Activated CD8-positive, alpha-beta memory T cell treated with anti-CD3 and anti-CD28 coated beads, Interleukin-2, amount 50 U/mL, for 4 hours (primary cell): ENCODE measurements at places on chromosomes 2 and 18.

DNA sequence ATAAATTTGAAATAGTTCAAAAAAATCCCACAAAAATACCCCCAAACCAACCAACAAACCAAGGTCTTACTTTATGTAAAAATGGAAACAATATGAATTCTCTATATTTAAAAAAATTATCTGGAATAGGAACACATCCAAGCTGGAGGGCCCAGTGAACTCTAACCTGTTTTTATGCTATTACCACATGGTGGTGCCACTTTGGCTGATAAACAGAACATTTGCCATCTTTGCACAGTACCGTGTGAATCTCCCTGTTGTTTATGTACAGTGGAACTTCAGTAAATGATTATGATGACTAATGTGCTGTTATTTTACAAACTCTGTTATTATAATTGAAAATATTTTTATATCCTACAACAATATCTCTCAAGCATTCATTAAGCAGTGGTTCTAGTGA is 145.3 kb upstream of the SMAD7 start:
- no peak for DNase-seq

DNA sequence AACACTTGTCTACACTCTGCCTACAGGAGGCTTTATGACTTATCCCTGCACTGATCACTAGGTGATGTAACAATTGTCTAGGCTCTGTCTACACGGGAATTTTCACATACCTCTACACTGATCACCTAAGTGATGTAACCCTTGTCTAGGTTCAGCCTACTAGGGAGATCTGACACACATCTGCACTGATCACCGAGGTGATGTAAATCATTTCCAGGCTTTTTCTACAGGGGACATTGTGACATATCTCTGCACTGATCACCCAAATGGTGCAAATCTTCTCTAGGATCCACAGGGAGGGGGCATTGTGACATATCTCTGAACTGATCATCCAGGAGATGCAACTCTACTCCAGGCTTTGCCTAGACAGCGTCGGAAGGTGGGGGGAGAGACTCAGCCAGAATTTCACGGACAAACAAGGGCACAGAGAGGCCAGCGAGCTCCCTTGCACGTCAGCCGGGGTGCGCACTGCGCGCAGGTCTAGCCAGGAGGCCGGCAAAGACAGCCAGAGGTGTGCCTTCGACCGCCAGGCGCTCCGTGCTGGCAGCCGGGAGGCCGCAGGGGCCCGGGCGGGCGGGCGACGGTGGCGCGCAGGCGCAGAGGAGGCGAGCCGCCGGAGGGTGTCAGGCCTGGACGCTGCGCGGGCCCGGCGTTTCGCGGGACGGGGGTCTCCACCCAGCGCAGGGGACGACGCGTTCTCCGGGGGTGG is 46.9 kb upstream of the USP14 start:
- DNase-seq = peak; percentile 72

DNA sequence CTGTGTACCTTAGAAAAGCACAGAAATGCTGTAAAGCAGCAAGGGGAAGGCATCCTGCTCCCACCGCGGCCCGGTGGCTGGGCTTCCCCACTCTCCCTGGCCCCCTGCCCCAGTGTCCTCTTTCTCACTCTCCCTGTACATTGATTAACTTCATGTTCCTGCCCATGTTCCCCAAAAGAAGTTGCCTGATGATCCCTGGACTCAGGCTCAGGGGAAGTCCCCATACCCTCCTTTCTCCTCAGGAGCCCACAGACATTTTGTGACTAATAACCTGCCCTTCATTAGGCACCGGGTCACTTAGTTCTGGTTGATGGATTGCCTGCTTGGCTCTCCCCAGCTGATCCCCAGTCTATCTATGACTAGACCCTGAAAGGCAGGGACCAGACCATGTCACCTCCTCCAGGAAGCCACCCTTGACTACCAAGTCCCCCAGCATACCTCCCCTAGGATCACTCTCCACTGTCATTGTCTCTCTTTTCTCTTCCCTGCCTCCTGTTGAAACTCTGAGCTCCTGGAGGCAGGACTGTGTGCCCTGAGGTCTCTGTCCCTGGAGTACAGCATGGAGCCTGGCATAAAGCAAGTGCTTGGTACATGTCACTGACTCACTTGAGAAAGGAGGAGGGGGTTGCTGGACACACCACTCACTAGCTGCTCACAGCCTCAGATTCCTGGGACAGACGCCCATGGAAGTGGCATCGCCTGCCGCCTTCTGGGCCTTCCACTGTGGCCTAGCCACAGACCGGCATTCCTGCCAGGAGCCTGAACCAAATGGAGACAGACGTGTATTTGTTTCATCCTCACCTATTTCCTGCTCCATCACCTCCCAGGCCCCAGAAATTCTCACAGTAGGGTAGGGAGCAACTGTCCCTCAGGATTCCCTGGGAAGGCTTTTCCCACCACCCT is 13.5 kb downstream of the MALL start:
- DNase-seq = no peak

DNA sequence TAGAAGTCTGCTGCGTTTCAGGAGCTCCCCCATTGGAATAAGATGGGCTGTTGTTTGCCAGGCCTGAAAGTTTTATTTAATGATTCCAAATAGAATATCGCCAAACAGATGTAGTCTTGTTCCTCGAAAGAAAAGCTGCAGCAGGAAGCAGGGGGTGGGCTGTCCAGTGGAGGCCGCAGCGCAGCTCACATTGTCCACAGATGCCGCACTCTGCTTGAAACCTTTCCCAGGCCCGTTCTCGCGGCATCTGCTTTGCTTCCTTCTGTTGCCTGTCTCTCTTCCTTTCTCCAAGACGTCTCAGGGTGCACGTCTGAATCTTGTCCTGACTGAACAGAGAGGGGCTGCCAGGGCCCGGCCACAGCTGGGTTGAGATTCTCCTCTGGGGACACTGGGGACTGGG is 12.4 kb upstream of the IGFBP2 start:
- DNase-seq = no peak

- DNase-seq = no peak
These were observed 361.4 kb upstream of the ID2 start for GRCh38 chr2:8320311-8321066.

- DNase-seq = peak; percentile 30
These were observed 714 bp downstream of the RPIA start for GRCh38 chr2:88692187-88692586.

GRCh38 chr2:237283131-237283928 is 130.6 kb downstream of the COL6A3 start:
- DNase-seq = no peak
